ENCODE measurements at places on chromosomes 7 and 10. TPM values are rescaled to one million over a fixed set of nuclear protein-coding genes. Genes with fewer than 3 reads are reported as not detected.

- DNase-seq = no peak
Observed at GRCh38 chr10:122725768-122726167, 26.1 kb upstream of the C10orf120 start.

- no peak for DNase-seq
Observed at GRCh38 chr7:93889261-93889660, 1.3 kb downstream of the TFPI2 start.

- DNase-seq = peak; percentile 57
Observed at GRCh38 chr10:78588194-78588811, 480.5 kb upstream of the ZMIZ1 start.

DNA sequence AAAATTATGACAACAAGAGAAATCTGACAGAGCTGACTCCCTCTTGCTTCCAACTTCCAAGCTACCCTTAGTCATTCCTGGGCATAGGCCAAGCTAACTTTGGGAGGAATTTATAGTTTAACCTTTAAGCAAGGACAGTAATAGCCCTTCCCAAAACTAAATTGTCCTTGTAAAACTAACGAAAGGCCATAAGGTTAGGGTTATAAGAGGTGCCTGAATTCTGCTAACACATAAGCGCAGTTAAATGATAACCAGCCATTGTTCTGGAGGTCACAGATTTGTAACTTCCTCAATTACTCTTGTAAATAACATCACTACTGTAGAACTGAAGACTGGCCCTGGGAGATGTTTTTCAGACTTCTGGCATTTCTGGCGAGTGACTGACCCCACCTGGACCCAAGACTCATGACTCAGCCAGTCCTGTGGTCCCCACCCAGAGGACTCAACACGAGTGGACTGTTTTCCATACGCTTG, 481.2 kb downstream of the KCNMA1 start:
- DNase-seq = no peak

DNA sequence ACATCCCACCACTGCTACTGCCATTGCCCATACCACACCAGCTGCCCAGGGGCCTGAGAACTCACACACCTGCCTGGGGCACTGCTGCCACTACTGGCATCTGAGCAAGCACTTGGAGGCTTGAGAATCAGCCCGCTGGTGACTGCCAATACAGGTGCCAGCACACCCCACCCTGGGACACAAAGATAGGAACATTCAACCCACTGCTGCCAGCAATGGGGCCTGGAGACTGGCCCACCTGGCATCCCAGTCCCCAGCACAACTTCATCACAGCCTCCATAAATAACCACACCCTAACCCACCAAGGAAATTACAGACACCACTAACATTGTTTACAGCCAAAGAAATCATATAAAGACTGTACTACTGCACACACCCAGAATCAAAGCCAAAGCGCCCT, 115.9 kb downstream of the SLC16A9 start:
- DNase-seq = no peak

GRCh38 chr10:25778646-25779045, 155.4 kb upstream of the MYO3A start:
- no peak for DNase-seq

DNA sequence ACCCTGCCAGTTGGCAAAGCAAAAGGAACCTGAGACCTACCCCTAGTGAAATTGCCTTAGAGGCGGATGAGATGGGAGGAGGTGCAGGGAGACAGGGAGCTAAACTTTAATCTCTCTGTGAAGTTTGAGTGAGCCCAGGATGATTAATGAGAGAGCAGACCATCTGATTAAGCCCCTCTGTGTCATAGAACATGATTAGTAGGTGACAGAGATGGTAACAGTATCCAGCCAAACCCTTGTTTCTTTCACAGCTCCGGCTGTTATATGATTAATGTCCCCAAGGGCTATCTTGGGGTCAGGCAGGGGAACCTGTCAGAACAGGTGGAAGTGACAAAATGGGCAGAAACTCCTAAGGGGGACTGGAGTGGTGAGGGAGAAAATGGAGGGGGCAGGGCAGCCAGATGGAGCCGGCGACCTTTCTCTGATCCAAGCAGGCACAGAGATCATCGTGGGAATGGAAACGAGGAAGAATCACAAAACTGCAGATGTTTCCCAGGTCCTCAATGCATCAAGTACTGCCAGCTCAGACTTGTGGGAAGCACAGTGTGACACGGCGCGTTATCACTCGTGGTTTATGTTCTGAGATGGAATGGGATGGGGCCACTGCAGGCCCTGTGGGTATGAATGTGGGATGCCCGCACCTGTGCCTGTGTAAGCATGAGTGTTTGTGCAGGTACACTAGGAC, 684.2 kb downstream of the LRMDA start:
- DNase-seq = no peak

DNA sequence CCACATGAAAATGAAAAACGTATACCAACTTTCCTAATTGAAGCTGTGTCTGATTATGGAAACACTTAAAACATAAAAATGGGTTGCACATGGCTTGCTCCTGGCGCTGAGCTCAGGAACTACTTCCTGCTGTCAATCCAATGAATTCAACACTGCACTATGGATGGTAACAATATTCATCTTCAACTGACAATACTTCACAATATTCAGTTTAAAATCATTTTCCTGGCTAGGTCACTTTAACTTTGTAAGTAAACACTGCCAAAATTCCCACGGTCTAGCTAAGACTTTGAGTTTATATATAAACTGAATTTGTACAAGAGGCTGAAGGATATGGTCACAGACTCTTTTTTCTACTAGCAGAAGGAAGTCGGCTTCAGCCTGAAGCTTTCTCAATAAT, 556.9 kb downstream of the TNS3 start:
- DNase-seq = no peak

DNA sequence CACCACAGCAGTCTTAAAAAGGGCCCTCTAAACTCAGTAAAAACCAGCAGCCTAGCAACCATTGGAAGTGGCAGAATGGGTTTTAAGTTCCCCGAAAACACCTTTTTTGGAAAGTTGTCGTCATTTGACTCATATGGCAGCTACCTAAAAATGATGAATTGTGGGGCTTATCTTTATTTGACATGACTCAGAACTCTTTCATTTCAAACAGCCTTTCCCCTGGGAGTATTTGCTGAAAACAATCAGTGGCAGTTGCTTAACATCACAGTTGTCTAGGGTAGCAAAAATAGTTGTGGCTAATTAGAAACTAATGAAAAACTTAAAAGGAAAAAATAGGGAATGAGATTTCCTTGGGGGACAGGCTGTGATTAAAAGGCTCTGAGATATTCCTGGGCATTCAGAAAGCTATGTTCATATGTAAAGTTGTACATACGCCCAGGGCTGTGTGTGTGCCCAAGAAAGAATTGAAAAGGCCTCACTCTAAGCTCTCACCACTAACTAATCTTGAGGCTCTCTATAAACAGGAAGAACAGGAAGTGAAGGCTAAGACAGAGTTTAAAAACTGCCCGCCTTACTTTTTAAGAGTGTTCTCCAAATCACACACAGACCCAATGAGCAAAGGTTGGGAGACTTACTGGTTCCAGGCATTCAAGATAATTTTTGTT, 81.7 kb upstream of the HECTD2 start:
- no peak for DNase-seq

- no peak for DNase-seq
Observed at GRCh38 chr7:131147604-131148003, 180.1 kb upstream of the MKLN1 start.

DNA sequence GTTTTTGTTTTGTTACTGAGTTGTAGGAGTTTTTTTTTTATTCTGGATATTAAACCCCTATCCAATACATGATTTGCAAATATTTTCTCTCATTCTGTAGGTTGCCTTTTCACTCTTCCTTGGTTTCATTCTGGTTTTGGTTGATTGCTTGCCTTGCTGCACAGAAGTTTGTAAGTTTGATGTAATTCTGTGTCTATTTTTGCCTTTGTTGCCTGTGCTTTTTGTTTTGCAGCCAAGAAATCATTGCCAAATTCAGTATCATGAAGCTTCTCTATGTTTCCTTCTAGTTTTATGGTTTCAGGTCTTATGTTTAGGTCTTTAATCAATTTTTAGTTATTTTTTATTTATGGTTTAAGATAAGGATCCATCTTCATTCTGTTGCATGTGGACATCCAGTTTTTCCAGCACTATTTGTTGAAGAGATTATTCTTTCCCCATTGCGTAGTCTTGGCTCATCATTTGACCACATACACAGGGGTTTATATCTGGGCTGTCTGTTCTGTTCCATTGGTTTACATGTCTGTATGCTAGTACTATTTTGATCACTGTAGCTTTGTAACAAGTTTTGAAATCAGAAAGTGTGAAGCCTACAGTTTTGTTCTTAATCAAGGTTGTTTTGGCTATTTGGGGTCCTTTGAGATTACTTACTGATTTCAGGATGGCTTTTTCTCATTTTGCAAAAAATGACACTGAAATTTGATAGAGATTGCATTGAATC, 26.4 kb downstream of the BMPR1A start:
- DNase-seq = no peak

DNA sequence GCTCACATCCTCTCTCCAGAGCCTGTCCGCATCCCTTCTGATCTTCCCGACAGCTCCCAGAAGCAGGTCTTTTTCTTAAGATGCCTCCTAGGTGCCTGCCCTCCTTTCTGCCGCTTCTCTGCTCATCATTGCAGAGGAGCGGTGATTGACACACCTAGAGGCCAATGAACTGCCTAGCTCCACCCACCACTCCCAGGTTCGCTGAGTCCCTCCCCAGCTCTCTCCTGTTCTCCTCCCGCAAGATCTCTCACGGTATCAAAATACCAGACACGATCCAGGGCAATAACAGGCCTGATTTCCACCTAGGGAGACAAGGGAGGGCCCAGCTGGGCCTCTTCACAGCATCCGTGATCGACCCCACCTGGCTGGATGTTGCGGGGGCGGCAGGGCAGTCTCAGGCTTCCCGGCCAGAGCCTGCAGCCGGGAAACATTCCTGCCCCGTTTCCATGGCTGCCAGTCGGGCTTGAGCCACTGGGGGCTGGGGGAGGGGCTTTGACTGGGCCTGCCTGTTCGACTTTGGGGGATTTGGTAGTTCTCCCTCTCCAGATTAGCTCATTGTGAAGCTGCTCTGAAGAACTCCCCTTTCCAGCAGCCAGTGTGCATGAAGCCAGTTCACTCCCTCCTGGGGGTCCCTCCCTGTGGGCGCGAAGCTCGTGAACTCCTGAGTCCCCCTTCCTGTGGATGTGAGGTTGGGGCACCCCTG, 373.5 kb downstream of the RPS24 start:
- DNase-seq = no peak

- DNase-seq = peak; percentile 85
Observed at GRCh38 chr7:93890464-93891068, at the start of gene TFPI2. Gene TFPI2, minus strand, starts transcription at chr7:93890753. Its CDS starts 75 bp downstream, at chr7:93890678.

- no peak for DNase-seq
Observed at GRCh38 chr10:86900955-86901354, 56.5 kb downstream of the MMRN2 start.

- no peak for DNase-seq
Observed at GRCh38 chr7:43721193-43721806, 8.0 kb downstream of the COA1 start.

GRCh38 chr10:3873728-3874461, 88.9 kb upstream of the KLF6 start:
- no peak for DNase-seq

- DNase-seq = no peak
Observed at GRCh38 chr10:81600185-81600584, 274.8 kb upstream of the NRG3 start.

DNA sequence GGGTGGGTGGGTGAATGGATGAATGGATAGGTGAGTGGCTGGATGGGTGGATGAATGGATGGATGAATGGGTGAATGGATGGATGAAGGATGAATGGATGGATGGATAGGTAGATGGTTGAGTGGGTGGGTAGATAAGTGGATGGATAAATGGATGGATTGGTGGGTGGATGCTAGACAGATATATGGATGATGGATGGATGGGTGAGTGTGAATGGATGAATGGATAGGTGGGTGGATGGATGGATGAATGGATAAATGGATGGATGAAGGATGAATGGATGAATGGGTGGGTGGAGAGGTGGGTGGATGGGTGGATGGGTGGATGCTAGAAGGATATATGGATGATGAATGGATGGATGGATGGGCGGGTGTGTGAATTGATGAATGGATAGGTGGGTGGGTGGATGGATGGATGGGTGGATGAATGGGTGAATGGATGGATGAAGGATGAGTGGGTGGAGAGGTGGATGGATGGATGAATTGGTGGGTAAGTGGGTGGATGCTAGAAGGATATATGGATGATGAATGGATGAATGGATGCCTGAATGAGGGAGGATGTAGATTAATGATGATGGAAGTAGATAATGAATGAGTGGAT, 20.4 kb downstream of the ELFN1 start:
- DNase-seq = no peak

GRCh38 chr7:46170792-46171191, 249.7 kb upstream of the IGFBP3 start:
- no peak for DNase-seq

OSBPL3 gene
- 8.0 TPM for total RNA-seq

ING3 gene
- total RNA-seq = 20.2 TPM

ZNF503 gene
- 38.5 TPM for total RNA-seq

TAS2R5 gene
- total RNA-seq = 3.1 TPM

TAS2R3 gene
- total RNA-seq = 1.6 TPM

TMEM176A gene
- total RNA-seq = not detected

AKR1B15 gene
- total RNA-seq = not detected

GIMAP2 gene
- total RNA-seq = not detected

TUBAL3 gene
- not detected for total RNA-seq

PPP1R17 gene
- total RNA-seq = not detected

ENTPD1 gene
- 1.2 TPM for total RNA-seq

AMZ1 gene
- total RNA-seq = 5.8 TPM

MCM10 gene
- total RNA-seq = 3.7 TPM

HYAL4 gene
- not detected for total RNA-seq

KIAA1217 gene
- total RNA-seq = 2.8 TPM

FAM185A gene
- 7.8 TPM for total RNA-seq

All from osteocyte (in vitro differentiated cells).